ENCODE measurements at places on chromosomes 2 and 18. TPM values are rescaled to one million over a fixed set of nuclear protein-coding genes. Genes with fewer than 3 reads are reported as not detected.

DNA sequence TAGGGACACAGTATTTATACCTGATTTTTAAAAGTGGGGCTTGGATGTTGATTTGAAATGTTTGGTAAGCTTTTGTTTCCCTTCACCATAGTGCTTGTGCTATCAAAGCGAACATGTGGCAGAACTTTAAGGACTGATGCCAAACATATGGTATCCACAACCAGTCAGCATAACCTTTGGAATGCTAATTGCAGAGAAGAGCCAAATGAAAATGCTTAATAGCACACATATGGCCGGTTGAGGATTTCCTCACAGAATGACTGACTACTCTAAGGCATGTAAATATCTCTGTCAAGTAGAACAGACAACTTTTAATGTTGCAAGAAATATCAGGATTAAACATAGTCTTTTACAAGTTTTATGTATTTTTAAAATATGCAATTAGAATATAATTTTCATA lies 120.9 kb upstream of the COL3A1 start:
- no peak for DNase-seq

The PRADC1 gene
- 18.6 TPM for total RNA-seq

- no peak for DNase-seq
These were observed 98.7 kb downstream of the VAPA start for GRCh38 chr18:10012526-10012925.

DNA sequence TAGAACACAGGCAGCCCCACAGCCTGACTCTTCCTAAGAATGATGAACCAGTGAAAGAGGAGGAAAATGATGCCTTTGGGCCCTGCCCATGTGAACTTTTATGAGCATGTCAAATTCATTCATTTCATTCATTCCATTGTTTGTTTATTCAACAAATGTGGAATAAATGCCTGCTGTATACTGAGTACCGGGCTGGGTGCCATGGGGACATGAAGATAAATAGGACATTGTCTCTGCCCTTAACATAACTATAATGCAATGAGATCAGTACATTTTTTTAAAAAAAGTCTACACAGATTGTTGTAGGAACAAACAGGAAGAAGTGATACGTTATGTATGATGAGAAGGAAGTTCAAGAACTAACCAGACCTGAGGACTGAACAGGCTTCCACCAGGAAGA lies 14.7 kb downstream of the MREG start:
- no peak for DNase-seq

The PER2 gene
- total RNA-seq, result 2.2 TPM

GRCh38 chr2:238654479-238655197 lies 193.2 kb upstream of the TWIST2 start:
- DNase-seq, result no peak

- no peak for DNase-seq
These were observed 64.4 kb downstream of the COL5A2 start for GRCh38 chr2:189115126-189115525.

The PPP1CB gene
- 162 TPM for total RNA-seq

DNA sequence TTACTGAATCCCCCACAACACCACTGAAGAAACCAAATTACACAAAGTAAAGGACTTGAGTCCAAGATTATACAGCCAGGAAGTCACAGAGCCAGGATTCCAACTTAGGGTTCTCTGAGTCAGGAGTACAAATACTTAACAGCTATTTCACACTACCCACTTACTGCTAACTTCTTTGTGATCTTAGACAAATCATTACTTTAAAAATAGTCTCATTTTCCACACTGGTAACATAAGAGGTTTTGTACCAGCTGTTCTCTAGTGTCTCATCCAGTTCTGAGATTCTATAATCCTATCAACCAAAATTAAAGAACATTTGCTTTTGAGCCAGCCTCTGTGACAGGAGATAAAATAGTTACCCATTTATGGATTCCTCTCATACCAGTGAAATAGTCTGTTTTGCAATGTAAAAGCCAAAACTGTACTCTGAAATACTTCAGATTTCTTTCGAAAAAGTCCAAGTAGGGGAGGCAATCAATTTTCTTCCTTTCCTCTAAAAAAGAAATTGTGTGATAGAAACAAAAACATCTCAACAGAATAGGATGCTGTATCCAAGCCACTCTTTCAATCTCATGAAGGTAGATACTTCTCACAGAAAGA lies 157.6 kb downstream of the LRATD1 start:
- no peak for DNase-seq

- DNase-seq, result no peak
These were observed 19.1 kb downstream of the CTLA4 start for GRCh38 chr2:203886661-203887151.

- DNase-seq, result no peak
These were observed 22.6 kb downstream of the ALMS1 start for GRCh38 chr2:73408198-73408597.

The GPR35 gene
- total RNA-seq, result 0.07 TPM

The B3GNT7 gene
- 0.10 TPM for total RNA-seq

DNA sequence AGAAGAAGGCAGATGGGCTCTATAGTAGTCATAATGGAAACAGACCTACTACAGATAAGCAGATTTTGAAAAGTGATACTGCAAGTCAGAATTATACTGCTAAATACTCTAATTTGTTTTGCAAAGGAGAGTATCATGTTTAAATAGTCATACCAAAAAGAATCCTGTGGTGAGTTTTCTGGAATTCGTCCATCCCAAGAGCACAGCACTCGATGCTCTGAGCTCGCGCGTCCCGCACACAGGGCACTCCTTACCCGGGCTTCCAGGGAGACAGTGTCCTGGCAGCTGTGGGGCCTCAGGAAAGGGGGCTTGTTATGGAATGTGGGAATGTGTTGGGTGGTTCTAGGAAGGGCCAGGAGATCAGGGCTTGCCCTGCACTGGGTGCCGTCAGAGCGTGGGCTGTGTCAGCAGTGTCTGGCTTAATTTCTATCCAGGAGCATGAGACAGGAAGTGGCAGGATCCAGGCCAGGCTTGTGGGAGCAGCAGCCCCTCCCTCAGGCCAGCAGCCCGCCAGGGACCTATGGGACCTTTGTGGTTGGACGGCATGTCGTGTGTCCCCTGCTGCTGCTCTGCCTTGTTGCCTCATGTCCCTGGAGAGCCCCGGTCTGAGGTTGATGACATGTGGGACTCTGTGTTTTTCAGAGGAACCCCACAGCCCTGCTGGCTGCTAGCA lies 193.2 kb upstream of the TPO start:
- DNase-seq, result no peak

DNA sequence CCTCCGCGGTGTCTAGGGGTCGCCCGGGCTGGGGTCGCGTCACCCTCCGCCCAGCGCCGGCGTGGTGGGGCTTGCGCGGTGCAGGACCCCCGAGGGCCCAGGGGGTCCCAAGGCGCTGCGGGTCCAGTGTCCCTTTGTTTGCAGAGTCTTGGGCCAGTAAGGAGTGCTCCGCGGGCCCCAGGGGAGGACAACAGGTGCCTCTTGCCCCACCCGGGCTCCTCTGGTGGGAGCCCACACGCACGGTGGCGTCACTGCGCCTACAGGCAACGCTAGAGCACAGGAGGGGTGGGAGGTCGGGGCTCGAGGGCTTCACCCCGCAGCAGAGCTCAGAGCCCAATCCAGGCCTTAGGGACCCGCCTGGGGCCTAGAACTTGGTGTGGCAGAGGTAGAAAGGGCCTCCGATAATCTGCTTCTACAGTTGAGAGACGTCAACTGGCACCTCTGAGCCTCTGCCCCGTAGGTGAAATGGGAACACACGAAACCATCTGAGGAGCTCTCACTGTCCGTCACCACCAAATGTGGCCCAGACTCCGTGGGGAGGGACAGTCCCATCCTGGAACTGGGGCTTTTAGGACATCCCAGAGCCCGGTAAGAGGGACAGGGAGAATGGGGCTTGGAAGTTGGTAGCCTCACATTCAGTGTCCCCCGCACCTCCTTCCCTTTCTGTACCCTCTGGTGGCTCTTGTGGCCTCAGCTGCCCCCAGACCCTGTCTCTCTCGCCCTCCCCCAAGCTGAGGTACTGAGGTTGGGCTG lies 1.4 kb downstream of the ARID5A start:
- no peak for DNase-seq

GRCh38 chr2:46811379-46812310 lies 104.0 kb downstream of the MCFD2 start:
- DNase-seq, result no peak

DNA sequence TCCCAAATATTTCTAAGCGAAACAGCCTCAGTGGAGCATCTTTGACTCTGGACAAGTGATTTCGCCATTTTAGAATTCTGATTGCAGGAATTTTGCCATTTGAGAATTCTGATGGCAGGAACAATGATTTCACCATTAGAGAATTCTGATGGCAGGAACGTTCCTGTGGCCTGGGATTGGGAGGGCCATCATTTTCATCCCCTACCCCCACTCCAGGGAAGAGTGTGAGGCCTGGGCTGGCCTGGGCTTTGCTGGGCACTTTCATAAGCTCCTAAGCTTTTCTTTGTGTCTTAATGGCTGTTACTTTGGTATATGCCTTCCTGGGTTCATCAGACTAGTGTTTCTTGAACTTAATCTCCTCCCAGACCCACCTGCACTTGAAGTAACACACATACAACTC lies 129.3 kb upstream of the EPAS1 start:
- DNase-seq, result no peak

DNA sequence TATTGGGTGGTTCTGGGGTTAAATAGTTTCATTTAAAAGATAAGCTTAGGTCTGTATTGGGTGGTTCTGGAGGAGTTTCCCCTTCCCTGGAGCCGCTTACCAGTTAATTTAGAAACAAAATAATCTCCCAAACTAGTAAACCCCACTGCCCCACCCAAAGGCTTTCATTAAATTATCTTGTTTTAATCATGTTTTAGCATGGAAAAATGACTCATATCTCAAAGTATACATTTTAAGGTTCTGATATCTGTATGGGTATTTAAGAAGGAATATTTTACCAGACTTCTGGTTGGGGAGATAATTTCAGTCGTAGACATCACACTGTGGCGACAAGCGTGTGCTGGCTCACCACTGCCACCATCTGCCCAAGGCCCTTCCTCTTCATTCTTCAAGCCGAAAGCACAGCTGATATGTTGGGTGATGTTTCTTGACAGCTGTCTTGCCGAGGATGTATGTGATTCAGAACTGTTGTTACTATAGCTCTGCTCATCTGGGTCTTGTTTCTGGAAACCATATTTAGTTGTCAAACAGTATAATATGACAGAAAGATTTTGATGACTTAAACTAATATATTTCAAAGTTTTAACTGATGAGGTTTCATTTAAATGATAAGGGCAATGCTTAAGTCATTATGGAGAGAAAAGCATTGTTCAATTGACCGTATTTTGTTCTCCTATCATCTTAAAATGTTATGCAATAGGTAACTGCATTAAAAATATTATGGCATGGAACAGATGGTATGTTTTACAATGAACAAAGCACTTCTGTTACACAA lies 5.1 kb downstream of the FIGLA start:
- DNase-seq, result peak; percentile 37

- DNase-seq, result no peak
These were observed 227.7 kb upstream of the STK17B start for GRCh38 chr2:196399096-196399495.

DNA sequence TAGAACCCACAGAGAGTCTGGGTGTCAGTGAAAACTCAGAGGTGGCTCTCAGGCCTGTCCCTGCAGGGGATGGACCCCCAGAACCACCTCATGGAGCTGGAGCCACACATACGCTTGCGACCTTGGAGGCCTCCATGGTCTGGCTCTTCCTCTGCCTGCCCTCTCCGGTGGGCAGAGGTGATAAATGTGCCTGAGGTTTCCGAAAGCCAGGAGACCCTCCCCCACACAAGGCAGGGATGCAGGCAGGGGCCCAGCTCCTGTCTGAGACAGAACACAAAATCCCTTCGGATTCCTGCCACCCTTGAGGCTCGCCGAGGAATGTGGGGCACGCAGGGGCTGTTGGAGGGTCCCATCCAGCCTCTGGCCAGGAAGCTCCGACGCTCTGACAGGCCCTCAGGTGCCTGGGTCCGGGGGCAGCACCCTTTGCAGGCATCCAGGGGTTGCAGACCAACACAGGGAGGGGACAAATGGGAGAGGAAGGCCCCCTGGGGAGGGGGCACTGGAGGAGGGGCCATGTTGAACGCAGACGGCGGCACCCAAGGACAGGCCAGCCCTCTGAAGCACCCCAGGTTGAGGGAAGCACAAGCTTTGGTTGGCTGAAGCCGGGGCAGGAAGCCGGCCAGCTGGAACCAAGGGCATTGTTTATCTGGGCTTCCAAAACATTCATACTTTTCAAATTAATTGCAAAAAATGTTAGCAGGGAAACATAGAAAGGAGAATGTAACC lies 4.1 kb upstream of the SNED1 start:
- DNase-seq, result no peak

- no peak for DNase-seq
These were observed 95.3 kb downstream of the TMEM247 start for GRCh38 chr2:46574457-46575355.

The ANKRD23 gene
- total RNA-seq, result 0.92 TPM

DNA sequence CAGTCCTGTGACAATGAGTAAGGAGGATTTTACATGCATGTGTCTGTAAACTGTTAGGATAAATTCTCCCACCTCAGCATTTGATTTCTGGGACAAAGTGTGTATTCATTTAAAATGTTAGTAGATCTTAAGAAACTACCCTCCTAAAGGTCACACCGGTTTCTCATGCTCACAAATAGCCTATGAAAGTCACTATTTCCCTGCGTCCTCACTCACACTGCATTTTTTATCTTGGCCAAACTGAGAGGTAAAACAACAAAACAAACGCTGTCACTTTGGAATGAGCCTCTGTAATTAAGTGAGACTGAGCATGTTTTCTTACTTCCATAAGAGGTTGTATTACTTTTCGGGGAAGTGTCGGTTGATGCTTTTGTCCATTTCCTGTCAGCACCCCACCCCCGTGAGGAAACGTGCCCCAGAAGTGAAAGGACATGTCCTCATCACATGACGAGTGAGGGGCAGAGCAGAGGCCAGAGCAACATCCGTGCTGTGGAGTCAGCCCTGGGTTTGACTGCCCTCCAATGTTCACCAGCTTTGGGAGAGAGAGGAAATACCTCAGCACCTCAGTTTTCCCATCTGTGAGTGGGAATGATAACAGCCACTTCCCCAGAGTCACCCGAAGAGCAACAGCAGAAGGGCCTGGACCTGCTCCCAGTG lies 3.1 kb downstream of the GYPC start:
- no peak for DNase-seq

The WDR43 gene
- 85.8 TPM for total RNA-seq

GRCh38 chr2:117686699-117687098 lies 127.8 kb upstream of the DDX18 start:
- no peak for DNase-seq

DNA sequence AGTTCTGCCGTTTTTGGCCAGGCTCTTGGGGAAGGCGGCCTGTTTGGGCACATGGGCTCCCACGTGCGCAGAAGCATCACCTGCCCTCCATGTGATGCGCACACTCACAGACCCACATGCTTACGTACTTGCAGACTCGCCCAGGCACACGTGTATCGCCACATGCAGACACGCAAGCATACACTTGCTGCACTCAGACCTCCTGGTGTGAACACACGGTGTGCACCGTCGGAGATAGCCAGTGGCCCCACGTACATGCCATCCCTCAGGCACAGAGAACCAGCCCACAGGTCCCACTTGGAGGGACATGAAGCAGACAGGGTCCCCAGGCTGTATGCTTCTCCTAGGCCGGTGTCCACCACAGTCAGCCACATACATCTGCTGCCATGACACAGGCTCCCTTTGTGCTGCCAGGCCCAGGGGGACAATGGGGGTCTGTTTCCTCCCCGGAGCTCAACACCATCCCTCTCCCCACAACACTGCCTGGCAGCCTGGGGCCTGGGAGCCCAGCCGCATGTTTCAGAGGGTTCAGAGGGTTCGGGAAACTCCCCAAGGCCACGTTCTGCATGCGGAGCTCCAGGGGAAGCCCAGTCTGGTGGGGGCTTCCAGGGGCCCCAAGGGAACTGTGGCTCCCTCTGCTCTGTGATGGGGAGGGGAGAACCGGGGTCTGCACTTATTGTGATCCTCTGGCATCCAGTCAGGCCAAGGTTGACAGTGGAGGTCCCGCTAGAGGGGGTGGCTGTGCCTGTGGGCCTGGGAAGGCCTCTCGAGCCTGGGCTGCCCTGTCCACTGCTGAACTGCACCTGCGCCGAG lies 208.1 kb upstream of the HAAO start:
- DNase-seq, result no peak

Data from foreskin keratinocyte (primary cell).